ENCODE measurements at places on chromosomes 6 and 20.
A peak's percentile ranks its signal among the peaks of the same experiment; 100 is the strongest.

DNA sequence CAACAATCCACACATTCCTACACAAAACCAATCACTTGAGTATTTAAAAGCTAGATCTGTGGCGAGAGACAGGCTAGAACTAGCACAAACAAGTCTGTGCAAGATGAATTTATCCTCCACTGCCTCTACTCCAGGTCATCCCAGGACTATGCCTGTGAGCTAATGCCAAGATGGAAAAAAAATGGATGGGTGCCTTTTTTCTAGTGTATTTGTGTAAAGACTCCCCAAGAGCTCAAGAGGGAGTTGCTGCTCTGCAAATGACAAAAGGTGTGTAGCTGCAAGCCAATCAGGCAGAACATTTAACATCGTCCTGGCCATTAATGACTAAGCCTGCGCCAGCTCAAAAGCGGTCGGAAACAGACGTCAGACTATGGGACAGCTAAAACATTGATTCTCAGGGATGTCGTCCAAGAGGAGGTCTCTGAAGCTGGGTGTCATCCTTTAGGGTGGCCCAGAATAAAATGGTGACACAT is 21.9 kb downstream of the ATXN1 start:
- DNase-seq = no peak

GRCh38 chr6:146670161-146670560 is 71.4 kb downstream of the ADGB start:
- DNase-seq = no peak

- DNase-seq = no peak
Measured at GRCh38 chr20:3901028-3901705, 12.0 kb downstream of the PANK2 start.

DNA sequence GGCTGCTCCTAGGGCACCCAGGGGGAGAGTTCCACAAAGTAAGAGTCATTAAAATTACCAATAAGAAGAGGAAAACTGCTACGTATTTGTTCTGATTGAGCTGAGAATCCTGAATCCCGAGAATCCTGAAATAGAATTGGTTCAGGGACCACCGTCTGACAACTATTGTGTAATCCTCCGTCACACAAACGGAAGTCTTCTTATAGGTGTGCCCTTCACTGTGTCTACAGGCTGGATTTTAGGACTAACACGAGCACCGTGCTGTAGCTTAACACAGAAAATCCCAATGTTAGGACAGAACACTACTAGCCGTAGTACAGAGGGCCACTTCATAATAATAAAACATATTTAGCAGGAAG is 50.6 kb upstream of the RNF182 start:
- no peak for DNase-seq

- peak; percentile 74 for DNase-seq
Measured at GRCh38 chr6:166955865-166956443, 396 bp downstream of the RNASET2 start.

GRCh38 chr20:58982406-58983114 is 1.5 kb downstream of the NELFCD start:
- no peak for DNase-seq

DNA sequence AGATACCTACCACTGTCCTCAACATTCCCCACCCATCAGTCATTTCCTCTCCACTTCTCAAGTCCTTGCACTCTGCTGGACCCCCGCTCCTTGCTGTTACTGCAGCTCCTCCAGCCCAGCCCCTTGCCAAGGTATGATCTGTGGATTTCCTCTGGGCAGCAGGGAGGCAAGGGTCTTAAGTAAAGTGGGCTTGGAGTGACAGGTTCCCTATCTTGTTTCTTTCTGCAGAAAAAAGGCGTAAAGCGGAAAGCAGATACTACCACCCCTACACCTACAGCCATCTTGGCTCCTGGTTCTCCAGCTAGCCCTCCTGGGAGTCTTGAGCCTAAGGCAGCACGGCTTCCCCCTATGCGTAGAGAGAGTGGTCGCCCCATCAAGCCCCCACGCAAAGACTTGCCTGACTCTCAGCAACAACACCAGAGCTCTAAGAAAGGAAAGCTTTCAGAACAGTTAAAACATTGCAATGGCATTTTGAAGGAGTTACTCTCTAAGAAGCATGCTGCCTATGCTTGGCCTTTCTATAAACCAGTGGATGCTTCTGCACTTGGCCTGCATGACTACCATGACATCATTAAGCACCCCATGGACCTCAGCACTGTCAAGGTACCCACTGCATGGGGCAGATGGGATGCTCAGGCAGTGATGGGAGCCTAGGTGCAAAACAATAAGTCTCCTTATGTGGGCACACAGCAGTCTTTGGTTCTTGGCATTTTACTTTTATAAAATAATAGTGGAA is 8.1 kb downstream of the BRD2 start:
- no peak for DNase-seq

DNA sequence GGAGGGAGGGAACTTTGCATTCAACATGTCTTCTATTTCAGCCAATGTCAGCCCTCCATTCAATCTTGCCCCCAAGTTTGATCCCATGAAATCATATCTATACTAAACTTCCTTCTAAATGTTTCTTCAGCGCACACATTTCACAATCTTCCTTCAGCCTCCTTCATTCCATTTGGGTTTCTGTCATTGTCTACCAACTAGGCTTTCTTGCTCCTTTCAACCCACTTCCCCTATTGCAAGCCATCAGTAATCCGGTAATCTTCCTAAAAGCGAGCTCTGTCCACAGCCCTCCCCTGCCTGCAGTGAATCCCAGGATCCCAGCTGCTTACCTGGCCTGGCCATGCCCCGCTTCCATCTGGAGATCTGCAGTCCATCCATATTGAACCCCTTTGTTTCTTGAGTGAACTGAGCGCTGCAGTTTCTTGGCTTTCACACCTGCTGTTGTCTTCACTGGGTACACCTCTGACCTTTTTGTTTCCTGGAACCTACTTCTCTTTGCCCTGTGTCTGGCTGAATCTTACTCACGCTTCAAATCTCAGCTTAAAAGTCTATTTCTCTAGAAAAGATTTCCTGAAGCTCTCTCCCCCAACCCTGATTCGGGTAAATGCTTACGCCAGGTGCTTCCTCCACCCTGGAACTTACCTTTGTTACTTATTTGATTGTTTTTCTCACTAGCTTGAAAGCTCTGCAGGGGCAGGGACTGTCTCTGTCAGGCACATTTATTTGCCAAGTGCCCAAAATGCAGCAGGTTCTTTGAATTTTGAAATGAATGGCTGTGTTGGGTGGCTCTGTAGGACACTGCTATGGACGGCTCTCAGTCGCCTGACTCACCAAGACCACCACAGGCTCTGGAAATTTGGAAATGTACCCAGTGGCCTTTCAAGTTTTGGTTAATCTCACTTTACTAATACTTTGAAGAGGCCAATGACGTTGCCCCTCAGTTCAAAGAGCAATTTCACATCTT is 50.3 kb downstream of the ADTRP start:
- no peak for DNase-seq

DNA sequence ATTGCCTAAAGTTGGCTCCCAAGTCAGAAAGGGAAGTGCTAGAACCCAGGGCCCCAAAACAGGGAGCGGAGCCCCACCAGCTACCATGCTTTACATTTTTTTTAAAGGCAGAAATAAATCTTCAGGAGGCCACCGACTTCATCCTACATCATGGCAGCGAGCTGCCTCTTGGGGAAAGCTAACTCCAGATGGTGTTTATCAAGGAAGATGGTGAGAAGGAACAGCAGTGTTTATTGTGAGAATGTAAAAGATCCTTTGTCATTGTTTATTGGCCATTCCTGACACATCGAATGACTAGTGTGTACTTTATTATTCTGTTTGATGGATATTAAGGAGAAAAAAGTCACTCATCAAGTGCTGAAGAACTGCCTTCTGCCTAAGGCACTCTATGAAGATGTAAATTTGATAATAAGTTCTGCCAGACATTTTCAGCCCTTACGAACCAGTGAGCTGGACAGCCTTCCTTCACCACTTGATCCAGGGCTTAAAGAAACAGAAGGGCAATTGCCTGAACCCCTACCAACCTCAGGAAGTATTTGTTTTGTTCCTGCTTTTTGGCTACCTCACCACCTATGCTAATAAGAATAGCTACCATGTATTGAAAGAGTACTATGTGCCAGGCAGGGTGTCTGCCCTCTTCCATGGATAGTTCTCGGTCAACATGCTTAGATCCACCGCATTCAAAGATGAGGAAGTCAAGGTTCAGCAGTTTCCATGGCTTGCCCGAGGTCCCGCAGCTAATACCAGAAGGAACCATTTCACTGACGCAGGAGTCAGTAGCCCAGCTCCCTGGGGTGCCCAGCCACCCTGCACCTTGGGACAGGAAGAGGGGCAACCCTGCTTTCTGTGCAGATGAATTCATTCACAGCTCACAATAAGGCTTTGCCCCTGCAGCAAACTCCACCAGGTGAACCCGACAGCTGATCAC is 194.7 kb upstream of the RREB1 start:
- no peak for DNase-seq

DNA sequence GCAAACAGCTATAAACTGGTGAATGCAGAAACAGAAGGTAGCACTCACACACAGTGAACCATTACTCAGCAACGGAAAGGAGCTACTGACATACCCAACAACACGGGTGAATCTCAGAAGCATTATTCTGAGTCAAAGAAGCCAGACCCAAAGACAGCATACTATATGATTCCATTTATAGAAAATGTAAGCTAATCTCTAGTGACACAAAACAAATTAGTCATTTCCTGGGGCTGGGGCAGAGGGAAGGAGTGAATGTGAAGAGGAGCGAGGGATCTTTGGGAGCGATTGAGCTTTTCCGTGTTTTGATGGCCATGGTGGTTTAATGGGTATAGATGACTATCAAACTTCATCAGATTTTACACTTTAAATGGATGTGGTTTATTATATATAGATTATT is 614.6 kb downstream of the DHX35 start:
- no peak for DNase-seq

Measured in NCI-H1105 (cell line).